ENCODE measurements at places on chromosomes 2 and 18.

DNA sequence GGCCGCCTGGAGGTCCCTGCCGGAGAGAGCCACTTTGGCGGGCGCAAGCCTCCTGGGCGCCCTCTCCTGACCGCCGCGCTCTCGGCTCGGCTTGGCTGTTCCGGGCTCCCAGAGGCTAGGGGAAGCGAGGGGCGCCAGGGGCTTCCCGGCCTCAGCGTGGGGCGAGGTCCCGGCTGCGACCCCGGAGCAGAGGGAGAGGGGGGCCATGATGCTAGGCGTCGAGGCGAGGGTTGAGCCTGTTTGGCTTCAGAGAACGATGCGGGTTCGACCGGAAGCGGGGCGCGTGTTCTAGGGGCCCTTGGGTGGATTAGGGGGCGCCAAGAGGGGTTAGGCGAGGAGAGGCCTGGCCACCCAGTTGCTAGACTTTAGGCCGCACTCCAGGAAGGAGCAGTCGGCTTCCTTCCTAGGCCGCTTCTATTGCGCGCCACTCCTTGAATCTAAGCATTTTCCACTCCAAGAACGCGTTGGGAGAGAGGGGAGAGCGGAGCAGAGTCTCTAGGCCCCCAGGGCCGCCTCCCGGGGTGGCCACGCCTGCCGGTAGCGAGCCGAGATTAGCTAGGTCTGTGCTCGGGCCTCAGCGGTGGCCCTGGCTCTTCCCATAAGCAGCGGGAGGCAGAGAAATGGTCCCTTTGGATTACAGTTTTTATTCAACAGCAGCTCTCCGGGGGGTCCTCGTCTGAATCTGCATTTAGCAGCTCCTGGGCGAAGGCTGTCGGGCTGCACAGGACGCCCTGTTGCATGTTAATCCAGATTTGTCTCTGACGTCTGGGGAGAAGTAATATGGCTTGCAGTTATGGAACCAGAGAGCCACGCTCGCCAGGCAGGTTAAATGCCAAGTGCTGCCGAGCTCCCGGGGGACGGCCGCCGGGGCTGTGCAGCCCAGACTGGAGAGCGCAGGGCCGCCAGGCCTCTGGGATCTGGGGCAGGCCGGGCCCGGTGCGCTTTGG lies 11.3 kb downstream of the MEIS1 start:
- DNase-seq = no peak

GRCh38 chr2:9234680-9235146 lies 28.1 kb downstream of the ASAP2 start:
- DNase-seq = no peak

- DNase-seq = peak; percentile 66
Measured at GRCh38 chr2:25951071-25951547, 31.2 kb downstream of the KIF3C start.

- no peak for DNase-seq
Measured at GRCh38 chr2:39666491-39667101, 879 bp downstream of the TMEM178A start.

DNA sequence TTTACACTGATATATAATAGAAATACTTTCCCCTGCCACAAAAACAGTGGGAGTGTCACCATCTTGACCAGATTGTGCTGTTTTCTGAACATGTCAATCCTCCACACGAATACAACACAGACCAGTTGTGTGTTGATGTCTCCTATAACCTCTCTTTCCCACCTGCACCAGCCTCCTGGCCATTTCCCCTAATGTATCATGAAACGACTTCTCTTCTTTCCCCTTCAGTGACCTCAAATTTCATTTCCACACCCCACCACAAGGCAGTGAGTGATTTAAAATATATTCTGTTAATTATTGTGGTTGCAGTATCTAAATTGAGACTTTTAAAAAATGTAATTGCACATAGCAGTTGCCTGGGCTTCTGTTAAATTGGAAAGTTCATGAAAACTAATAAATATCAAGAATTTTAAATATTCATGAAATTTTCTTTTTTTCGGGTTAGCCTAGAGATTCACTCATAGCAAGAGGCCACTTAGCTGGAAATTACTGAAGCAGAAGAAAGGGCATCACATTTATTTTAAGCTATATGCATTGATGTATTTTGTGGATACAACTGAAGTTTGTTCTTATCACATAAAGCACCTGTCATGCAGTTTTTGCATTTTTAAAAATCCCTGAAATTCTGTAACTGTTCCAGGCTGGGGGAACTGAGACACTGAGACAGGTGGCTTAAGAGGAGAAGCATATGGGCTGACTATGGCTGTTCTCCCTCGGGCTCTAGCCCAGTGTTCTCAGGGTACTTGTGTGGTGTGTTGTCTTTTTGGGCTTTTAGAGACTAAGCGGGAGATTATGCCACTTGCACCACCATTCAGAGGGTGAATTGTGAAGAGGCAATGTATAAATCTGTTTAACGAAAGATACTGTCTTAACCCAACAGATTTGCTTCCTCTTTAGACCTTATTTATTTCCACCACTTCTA lies 15.9 kb downstream of the FAM171B start:
- no peak for DNase-seq

DNA sequence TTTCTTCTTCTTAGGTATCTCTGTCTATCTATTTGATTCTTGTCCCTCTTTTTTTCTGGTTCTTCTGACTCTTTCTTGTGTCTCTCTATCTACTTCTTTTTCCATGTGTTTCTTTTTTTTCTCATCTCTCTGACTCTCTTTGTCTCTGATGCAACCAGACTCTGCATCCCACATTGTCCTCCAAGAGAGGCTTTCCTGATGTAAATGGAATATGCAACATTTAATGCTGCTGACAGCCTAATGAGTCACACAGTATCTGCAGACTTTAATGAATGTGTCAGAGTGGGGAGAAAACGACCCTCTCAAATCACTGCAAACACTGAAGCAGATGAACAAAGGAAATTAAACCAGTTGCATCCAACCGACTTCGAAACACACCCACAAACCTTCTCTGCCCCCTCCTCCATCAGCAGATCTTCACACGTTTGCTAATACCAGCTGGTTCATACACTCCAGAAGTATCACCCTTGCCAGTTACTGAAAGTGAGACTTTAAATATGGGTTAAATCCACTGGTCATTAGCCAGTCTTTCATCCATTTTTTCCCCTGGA lies 351.5 kb downstream of the TXNL1 start:
- no peak for DNase-seq

GRCh38 chr18:3422905-3423304 lies 27.1 kb upstream of the TGIF1 start:
- no peak for DNase-seq

DNA sequence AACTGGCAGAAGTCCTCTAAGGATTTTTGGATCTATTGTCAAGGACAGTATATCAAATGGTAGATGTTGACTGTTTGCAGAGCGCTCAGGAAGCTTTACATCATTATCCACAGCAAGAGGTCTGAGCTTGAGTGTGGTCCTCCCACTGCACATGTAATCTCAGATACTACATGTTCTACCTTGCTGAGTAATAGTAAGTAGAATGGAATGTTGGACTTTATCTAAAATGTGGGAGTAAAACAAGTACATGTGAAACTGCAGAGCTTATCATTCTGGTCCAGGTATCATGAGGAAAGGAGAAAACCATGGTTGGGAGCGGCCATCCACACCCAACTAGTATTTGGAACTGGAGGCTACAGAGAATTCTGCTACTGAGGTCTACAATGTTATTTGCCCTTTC lies 19.3 kb upstream of the CD28 start:
- no peak for DNase-seq

- peak; percentile 55 for DNase-seq
Measured at GRCh38 chr2:111121028-111121827, 514 bp downstream of the BCL2L11 start.

GRCh38 chr2:45209302-45209701 lies 200.1 kb upstream of the SIX2 start:
- no peak for DNase-seq

DNA sequence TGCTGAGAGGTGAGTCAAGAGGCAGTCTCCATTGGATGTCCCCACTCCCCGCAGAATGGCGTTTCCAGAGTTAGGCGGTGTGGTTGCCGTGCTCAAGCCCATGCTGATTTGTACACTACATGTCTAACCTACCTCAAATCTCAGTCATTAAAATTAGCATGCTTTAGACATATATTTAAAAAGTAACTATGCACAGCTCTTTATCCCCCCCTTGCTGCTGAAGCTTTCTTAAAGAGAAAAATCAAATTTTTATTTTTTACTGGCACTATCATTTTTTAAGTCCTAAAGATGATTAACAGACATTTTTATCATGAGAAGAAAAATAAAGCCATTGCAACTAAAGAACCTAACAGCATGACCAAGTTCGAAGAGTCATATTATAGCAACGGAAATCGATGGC lies 42.9 kb downstream of the BOLA3 start:
- DNase-seq = no peak

- no peak for DNase-seq
Measured at GRCh38 chr2:137155356-137156104, 390.2 kb downstream of the THSD7B start.

GRCh38 chr18:73848656-73849055 lies 299.0 kb downstream of the FBXO15 start:
- DNase-seq = no peak

DNA sequence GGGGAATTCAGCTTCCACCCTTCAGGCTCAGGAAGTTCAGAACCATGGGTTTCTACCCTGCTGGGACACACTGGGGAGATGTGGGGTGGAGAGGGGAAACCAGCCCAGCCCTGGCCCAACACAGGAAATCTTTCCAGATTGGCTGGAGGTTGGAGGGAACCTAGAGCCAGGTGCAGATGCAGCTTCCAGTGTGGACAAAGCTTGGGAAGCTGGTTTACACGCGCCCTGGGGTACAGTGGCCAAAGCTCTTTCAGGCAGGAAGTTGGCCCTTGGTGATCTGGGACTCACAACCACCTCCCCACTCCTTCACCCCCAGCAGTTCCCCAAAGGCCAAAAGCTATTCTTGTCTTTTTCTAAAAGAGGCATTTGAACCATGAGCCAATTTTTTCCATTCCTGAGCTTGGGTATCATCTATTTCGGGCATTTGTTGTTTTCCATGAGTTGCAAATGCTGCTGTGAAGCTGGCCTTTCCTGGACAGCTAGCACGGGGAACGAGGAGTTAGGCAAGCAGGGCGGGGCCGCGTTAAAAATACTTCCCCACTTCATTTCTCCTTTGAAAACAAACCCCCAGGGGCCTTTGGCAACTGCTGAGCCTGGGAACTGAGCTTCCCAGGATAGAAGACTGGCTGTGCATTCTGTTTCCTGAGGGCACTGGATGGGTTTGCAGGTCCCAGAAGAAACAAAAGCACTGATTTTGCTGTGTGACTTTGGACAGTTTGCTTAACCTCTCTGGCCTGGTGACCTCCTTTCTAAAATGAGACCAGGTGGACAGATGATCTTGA lies 3.1 kb upstream of the ARID5A start:
- DNase-seq = no peak

DNA sequence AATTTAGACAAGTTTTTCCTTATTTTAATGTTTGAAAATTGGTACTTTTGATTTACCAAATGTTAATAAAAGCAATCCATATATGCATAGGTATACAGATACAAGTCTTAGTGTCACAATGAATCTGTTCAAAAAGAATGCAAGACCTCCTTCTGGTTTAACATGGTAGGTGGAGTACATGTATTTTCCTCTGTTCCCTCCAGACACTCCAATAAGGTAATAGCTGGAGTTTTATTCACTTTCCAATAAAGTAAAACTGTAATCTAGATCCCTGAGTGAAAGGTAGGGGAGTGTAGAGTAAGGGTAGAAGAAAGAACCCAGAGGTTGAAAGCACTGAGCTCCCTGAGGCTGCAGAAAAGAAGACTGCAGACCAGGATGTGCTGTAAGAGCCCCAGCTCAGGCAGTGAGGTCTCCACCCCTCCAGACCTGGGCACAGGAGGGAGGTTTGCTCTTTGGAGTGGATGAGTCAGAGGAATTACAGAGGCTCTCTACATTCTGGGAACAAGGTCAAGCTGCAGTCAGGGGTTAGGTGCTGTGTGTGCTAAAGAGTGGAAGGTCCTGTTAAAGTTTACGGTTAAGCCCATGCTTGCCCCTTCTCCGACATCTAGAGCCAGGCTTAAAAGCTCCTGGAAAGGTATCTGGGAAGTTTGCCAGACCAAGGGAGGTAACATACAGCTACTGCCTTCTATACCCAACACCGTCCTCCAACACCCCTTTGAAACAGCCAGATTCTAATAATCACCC lies 27.6 kb upstream of the STAT1 start:
- DNase-seq = no peak

- DNase-seq = no peak
Measured at GRCh38 chr18:75130591-75131328, 78.2 kb downstream of the PTGR3 start.

GRCh38 chr2:181231151-181231550 lies 226.0 kb upstream of the ITGA4 start:
- DNase-seq = no peak

- DNase-seq = peak; percentile 1
Measured at GRCh38 chr18:7567474-7568425, 634 bp downstream of the PTPRM start.

GRCh38 chr2:240898108-240898730 lies 2.3 kb upstream of the MAB21L4 start:
- no peak for DNase-seq

DNA sequence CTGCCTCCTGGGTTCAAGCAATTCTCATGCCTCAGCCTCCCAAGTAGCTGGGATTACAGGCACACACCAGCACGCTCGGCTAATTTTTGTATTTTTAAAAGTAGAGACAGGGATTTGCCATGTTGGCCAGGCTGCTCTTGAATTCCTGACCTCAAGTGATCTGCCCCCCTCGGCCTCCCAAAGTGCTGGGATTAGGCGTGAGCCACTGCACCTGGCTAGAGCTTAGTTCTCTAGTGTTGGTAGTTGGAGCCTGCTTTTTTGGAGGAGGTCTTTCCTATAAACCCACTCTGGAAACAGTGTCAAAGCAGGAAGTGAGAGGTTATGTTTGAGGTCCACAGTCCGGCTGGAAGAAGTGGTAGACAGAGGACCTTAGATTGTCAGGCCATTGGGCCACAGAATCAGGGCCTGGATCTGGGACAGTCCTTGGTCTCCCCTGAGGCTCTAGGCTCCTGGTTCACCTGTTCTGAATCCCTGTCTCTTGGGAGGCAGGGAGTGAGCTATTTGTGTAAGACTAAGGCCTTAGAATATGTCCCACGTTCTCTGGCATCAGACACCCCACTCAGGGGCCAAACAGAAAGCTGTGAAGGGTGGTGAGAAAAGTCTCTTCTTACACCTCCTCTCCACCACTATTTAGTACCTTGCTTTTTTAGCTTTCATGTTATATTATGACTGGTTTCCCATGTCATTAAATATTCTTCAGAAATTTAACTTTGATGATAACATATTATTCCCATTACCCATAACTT lies 34.5 kb downstream of the PCBP1 start:
- no peak for DNase-seq

GRCh38 chr2:134911400-134911785 lies 7.2 kb upstream of the CCNT2 start:
- DNase-seq = no peak

- no peak for DNase-seq
Measured at GRCh38 chr2:241545523-241546473, 12.7 kb upstream of the BOK start.

- peak; percentile 93 for DNase-seq
Measured at GRCh38 chr2:233251306-233252116, at the start of gene ATG16L1. ATG16L1 (plus strand) TSS chr2:233251673; CDS start chr2:233251828, 155 bp downstream.
